H1 (cell line): ENCODE measurements at places on chromosomes 11 and 22.
A peak's percentile ranks its signal among the peaks of the same experiment; 100 is the strongest.

DNA sequence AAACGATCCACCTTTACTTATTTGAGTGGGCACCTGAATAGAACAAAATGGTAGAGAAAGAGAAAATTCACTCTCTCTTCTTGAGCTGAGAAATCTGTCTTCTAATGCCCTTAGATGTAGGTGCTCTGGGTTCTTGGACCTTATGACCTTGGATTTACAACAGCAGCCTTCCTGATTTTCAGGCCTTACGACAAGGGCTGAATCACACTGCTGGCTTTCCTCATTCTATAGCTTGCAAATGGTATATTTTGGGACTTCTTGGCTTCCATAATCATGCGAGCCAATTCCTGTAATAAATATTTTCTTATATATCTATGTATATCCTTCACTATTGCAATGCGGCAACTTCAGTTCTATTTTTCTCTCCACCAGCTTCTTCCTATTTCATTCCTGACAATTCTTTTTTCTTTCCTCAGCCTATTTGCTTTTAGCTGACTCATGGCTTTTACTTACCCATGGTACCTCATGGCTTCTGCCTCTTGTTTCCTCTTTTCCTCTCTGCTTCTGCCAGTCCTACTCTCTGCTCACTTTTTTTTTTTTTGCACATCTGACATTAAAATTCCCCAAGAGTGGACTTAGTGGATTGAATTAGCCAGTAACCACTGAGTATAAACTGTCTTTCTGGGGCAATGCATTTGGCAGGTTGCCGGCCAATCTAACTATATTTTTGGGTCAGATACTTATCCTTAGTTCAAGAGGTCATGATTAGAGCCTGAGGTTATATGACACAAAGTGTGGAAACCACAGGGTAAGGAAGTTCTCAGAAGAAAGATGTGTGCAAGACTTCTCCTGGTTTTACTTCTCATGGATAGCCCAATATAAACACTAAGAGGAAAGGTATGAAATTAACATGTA lies 359.5 kb downstream of the TMEM135 start:
- H3K27ac ChIP-seq, result no peak overlapping the region
- H3K4me1 ChIP-seq, result no peaks in the 10 kb centered on the region
- no peaks in the 10 kb centered on the region for H3K36me3 ChIP-seq

DNA sequence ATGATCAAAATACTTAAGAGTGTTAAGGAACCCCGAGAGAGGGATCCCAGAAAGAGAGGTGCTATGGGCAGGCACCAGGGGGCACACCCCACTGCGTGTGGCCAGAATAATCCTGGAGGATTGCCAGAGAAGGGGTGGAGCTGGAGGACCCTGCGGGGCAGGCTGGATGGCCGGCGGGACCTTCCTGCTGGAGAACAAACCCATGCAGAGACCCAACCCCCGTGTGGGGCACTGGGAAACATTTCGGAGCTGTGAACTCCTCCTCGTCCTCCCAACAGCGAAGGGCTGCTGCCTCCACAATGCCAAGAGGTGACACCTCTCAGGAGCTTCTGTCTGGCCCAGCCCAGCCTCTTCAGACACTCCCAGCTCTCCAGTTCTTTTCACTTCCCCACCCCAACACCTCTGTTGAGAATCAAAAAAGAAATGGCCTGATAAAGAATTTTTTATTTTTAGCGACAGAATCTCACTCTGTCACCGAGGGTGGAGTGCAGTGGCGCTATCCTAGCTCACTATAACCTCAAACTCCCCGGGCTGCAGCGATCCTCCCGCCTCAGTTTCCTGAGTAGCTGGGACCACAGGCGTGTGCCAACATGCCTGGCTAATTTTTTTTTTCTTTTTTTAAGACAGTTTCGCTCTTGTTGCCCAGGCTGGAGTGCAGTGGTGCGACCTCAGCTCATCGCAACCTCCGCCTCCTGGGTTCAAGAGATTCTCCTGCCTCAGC lies 25.6 kb downstream of the RHOD start:
- no peak for DNase-seq
- no peak overlapping the region; the same call in 1 of the 2 replicates for H3K4me3 ChIP-seq
- no peaks in the 10 kb centered on the region for H3K27me3 ChIP-seq
- peaks cover 2% of the 10 kb centered on the region; the same call in 1 of the 2 replicates for H3K4me1 ChIP-seq
- H3K27ac ChIP-seq, result no peak overlapping the region

DNA sequence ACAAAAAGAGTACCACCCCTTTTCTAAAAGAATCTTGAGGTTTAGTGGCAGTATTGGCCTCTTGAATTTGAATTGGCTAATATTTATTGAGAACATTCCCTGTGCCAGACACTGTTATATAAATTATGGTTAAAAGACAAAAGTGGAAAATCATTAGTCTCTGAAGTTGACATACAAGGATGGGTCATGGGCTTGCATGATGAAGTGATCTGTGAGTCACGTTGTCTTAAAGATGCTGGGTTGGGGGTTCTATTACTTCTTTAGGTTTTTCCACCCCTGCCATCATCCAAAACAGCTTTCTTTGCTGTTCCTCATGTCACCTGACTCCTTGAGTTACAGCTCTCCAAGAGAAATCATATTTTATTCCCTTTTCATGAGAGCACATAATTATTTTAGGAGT lies 85.0 kb downstream of the CD44 start:
- no peak overlapping the region for H3K27ac ChIP-seq
- no peaks in the 10 kb centered on the region for H3K27me3 ChIP-seq
- no peaks in the 10 kb centered on the region for H3K4me1 ChIP-seq
- no peaks in the 10 kb centered on the region for H3K36me3 ChIP-seq
- H3K4me3 ChIP-seq, result no peak overlapping the region

DNA sequence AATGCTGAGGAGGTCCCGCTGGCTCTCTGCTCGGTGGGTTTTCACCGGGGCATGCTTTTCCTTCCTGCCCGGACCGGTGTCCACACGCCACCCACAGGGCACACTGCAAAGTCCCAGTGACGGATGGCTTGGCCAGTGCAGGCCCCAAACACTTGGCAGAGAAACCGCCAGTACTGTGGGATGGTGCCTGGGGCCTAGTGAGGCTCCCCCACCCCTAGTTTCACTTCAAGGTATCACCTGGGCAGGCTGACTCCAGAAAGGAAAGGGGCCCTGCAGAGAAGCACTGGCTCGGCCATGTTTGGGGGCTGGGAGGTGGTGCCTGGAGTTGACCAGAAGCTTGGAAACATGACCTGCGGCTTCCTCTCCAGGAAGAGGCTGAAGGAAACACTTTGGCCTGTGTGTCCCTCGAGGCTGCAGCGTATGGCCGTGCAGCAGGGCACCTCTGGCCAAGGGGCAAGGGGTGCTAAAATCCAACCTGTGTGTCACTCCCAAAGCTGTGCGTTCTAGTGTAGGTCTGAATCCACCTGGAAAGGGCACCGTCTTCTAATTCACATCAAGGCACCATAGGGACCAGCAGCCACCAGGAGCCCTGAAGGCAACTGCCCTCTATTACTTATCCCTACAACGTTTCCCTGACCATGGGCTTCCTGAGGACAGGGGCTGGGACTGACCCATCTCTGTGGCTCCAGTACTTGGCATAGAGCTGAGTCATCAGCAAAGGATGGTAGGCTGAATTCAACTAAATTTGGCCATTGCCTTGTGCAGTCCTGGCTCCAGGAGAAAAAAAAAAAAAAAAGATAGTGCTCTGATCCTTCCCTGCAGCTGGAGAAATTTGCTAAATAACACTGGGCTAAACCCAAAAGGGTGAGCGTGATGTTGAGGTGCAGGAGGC lies 22.6 kb downstream of the TPBGL start:
- no peaks in the 10 kb centered on the region for H3K4me1 ChIP-seq
- H3K27ac ChIP-seq, result no peak overlapping the region
- no peaks in the 10 kb centered on the region for H3K27me3 ChIP-seq
- no peak overlapping the region for H3K4me3 ChIP-seq

GRCh38 chr11:26088391-26088790 lies 243.5 kb upstream of the ANO3 start:
- no peaks in the 10 kb centered on the region for H3K36me3 ChIP-seq

- H3K36me3 ChIP-seq, result no peaks in the 10 kb centered on the region
- no peaks in the 10 kb centered on the region for H3K27me3 ChIP-seq
- no peak overlapping the region for H3K27ac ChIP-seq
- H3K4me1 ChIP-seq, result no peaks in the 10 kb centered on the region
Observed at GRCh38 chr11:134783234-134783633, 371.2 kb upstream of the B3GAT1 start.

DNA sequence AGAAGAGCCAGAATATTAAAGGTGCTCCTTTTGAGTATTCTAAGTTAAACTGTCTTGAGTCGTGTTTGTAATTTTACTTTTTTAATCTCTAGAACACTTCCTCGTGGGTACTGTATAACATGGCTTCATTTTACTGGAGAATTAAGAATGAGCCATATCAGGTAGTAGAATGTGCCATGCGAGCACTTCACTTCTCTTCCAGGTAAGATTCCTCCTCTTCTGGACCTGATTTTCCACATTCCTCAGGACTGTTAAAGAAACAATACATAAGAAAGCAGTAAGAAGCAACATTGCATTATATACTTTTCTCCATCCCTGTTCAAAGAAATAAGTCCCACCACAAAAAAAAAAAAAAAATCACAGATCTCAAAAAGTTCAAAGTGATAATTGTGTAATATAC lies 37.9 kb downstream of the TTC17 start:
- H3K4me3 ChIP-seq, result no peak overlapping the region
- H3K27ac ChIP-seq, result no peak overlapping the region
- 0 out of 2 replicates have a peak, but pooled peaks cover 5% of the 10 kb centered on the region for H3K36me3 ChIP-seq
- no peaks in the 10 kb centered on the region for H3K27me3 ChIP-seq
- DNase-seq, result no peak
- no peaks in the 10 kb centered on the region for H3K4me1 ChIP-seq

DNA sequence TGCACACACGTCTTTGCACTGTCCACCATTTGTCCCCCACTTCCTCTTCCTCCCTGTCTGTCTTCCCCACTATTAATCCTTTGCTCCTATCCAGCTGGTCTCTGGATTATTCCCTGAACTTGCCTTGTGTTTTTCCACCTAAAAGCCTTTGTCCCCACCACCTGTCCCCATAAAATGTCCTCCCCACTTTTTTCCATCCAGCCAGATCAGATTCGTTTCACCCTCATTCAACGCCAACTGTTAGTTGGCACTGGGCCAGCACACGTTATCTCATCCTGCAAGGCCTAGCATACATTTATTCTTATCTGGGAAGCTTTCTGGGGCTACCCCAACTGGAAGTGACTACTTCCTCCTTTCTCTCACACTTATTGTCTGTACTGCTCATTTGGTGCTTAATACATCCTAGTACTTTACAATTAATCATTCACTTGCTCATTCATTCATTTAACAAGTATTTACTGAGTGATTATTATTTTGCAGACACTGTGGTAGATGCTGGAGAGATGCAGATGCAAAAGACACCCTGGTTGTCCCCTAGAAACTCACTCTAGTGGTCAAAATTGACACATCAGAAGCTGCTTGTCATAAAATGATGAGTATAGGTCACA lies 96.2 kb downstream of the RASSF10 start:
- H3K4me1 ChIP-seq, result peaks cover 7% of the 10 kb centered on the region
- H3K36me3 ChIP-seq, result no peaks in the 10 kb centered on the region
- DNase-seq, result no peak
- H3K4me3 ChIP-seq, result no peak overlapping the region

DNA sequence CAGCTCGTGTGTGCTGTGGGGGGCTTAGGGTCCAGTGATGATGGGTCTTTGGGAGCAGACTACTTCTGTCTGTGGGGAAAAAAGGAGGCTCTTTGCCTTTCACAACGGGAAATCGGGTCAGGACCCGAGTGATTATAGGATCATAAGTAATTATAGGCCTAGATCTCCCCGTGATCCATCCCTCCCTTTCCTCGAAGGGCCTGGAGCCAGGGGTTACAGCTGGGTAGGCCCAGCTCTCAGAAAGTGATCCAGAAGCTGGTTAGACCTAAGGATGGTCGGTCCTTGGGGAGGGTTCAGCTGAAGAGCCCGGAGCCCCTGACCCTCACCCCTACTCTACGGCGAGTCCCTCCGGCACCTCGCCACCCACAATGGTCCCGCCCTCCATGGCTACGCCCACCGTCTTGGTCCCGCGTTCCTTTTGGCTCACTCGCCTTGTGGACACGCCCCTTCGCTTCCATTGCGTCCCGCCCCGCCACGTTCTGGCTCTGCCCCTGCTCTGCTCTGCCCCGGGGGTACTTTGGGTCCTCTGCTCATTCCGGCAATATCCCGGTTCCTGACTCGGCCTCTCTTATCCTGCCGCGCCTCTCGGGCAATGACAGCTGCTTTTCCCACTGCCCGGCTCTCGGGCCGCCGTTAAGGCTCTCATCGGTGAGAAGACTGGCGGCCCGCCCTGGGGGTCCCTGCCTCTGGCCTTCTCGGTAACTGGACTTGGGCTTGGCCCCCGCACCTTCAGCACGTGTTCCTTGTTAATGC lies 5.0 kb downstream of the IGSF22 start:
- H3K27me3 ChIP-seq, result peaks cover 9% of the 10 kb centered on the region; the same call in 1 of the 2 replicates
- H3K4me3 ChIP-seq, result peak overlapping the region; percentile 83
- H3K4me1 ChIP-seq, result peaks cover 6% of the 10 kb centered on the region
- DNase-seq, result peak; percentile 96
- no peak overlapping the region for H3K27ac ChIP-seq

DNA sequence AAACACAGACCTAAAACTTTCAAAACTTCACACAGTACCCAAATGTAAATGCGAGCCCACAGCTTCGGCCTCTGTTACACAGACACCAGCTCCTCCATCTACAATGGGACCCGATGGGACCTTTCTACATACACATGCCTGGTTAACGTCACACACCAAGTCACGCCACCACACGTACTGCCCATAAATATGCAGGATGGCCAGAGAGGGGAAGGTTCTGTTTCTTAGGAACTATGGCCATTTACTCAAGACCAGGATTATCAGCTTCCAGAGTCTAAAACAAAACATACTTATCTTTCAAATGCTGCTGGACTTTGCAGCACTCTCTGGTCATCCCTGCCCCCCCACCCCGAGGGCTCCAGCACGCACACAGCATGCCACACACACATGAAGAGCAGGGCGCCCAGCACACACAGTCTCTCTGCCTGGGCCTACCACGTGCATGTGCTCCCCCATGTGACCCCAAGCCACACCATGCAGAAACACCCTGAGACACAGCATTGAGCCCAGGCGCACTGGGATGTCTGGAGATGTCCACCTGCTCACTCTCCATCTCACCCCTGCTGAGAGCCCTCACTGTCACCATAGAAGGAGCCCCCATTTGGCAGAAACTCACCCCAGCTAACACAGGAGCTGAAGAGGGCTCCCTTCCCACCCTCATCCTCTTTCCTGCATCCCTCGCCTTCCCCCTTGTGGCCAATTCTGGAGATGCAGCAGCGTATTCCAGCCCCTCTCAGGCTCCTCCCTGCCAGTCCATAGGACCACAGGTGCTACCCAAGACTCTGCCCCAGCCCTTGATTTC lies 61.8 kb downstream of the SLC22A12 start:
- H3K27me3 ChIP-seq, result no peaks in the 10 kb centered on the region
- peak; percentile 67 for DNase-seq
- H3K4me1 ChIP-seq, result peaks cover 4% of the 10 kb centered on the region; the same call in 1 of the 2 replicates

DNA sequence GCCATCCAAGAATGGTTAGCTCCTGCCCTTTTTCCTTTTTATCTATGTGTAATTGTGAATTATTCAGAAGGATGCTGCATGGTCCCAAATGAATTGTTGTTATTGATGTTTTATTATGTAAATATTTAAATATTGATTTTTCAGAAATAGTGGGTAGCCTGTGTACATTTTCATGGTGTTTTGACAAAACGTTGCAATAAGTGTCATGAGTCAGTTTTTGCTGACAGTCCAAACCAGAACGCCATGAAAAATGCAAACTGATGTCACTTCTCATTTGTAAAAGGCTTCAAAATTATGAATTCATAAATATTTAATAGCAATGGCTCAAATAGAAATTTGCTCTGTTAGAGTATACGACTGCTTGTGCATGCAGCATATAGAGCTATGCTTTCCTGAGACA lies 422.5 kb downstream of the CNTN5 start:
- no peaks in the 10 kb centered on the region for H3K27me3 ChIP-seq
- H3K27ac ChIP-seq, result no peak overlapping the region
- DNase-seq, result no peak

- no peak overlapping the region for H3K27ac ChIP-seq
- H3K36me3 ChIP-seq, result no peaks in the 10 kb centered on the region
- DNase-seq, result no peak
- H3K27me3 ChIP-seq, result no peaks in the 10 kb centered on the region
Observed at GRCh38 chr11:103279821-103280220, 170.6 kb downstream of the DYNC2H1 start.
